ENCODE measurements at places on chromosomes 7 and 10. TPM values are rescaled to one million over a fixed set of nuclear protein-coding genes. Genes with fewer than 3 reads are reported as not detected.
A peak's percentile ranks its signal among the peaks of the same experiment; 100 is the strongest.

DNA sequence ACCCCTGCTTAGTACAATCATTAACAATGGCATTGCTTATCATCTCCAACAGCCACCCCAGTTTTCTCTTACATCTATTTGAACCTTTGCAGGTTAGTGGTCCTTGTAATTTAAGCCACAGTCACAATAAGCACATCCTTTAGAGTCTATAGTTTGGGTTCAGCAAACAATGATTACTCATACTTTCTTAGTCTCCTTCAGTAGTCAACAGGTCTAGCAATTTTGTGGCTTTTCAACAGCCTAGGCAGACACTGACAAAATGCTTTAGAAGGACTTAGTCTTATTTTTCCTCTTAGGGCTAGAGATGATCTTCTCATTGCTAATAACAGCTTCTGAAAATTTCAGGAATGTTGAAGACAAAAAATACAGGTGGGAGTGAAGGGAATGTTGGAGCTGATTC, 32.3 kb upstream of the FAM204A start:
- H3K36me3 ChIP-seq, result no peaks in the 10 kb centered on the region
- no peaks in the 10 kb centered on the region for H3K27me3 ChIP-seq
- no peak overlapping the region for H3K4me3 ChIP-seq
- DNase-seq, result no peak
- no peak overlapping the region for H3K27ac ChIP-seq

GRCh38 chr10:21369697-21370096, 155.8 kb downstream of the SKIDA1 start:
- no peak for DNase-seq
- no peaks in the 10 kb centered on the region for H3K27me3 ChIP-seq
- no peak overlapping the region for H3K4me3 ChIP-seq
- H3K27ac ChIP-seq, result no peak overlapping the region
- no peaks in the 10 kb centered on the region for H3K36me3 ChIP-seq
- no peaks in the 10 kb centered on the region for H3K4me1 ChIP-seq

GRCh38 chr7:107147464-107148393, 21.1 kb upstream of the HBP1 start:
- H3K27ac ChIP-seq, result no peak overlapping the region
- peaks cover 3% of the 10 kb centered on the region for H3K4me1 ChIP-seq
- no peaks in the 10 kb centered on the region for H3K36me3 ChIP-seq
- no peaks in the 10 kb centered on the region for H3K27me3 ChIP-seq

GRCh38 chr7:52992479-52993162, 42.8 kb upstream of the POM121L12 start:
- peak; percentile 31 for DNase-seq
- H3K4me3 ChIP-seq, result no peak overlapping the region
- no peaks in the 10 kb centered on the region for H3K27me3 ChIP-seq
- no peak overlapping the region for H3K27ac ChIP-seq
- no peaks in the 10 kb centered on the region for H3K4me1 ChIP-seq
- no peaks in the 10 kb centered on the region for H3K36me3 ChIP-seq

DNA sequence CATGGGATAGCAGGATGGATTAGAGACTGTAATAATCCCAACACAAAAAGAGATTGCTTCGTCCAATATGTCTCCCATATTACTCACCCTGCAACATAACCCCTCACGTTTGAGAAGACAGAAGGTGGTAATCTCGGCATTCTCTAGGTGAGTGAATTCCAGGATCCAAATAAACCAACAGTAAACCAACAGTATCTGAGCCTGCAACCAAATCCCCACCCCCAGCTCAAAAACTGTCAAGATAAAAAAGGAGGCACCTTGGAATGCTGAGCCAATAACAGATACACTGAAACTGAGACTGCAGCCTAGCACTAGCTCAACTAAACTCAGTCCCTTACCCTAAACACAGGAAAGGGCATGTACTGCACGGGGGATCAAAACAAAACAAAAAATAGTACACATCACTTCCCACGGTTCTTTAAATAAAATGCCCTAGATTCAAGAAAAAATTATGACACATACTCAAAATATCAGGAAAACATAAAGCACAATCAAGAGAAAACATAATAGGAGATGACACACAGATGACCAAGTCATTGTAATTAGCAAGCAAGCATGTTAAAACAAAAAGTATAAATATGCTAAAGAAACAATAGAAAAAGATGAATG, 28.0 kb downstream of the IPMK start:
- H3K4me3 ChIP-seq, result no peak overlapping the region
- H3K27ac ChIP-seq, result no peak overlapping the region
- no peaks in the 10 kb centered on the region for H3K27me3 ChIP-seq
- no peak for DNase-seq

DNA sequence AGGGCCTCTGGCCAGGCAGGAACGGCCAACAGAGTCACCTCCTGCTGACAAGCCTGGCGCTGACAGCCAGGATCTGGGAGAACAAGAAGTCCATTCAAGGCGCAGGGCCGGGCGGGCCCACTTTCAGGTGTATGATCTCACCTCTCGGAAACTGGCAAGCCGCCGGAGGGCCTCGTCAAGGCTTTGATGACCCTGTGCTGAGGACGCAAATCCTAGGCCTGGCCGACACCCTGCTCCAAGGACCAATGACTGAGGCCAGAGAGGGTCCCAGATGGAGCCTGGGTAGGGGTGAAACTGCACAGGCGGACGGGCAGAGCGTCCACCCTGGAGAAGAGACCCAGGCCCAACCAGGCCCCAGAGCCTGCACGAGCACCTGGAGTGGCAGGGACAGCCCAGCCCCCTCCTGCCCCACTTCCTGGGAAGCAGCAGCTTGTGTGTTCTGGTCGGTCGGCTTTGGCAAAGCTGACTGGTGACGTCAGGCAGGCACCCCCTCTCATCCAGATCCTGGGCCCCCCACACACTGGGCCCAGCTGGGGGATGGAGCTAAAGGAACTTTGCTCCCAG, 30.6 kb downstream of the MYL10 start:
- H3K27me3 ChIP-seq, result no peaks in the 10 kb centered on the region
- peaks cover 4% of the 10 kb centered on the region for H3K4me1 ChIP-seq
- no peak overlapping the region for H3K27ac ChIP-seq

DNA sequence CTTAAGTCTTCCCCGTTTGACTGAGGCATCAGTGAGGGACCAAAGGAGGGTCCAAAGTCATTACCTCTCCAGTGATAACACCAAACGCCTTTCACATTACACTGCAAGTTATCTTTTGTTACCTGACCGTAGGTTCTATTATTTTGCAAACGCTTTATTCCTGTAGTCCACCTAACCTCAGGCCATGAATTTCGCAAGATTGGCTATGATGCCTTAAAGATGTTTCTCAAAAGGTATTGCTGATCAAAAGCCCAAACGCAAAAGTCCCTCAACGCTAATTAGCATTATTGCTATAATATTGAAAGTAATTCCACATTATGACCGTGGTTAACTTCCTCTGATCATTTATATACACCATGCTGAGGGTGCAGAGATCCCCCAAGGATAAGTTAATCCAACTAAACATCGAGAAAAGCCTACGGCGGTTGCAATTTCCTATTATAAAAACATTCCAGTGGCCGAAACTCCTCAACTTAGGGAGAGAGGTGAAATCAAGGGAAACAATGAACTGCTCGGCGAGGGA, 649 bp downstream of the DNA2 start:
- H3K27ac ChIP-seq, result no peak overlapping the region
- H3K4me1 ChIP-seq, result peaks cover 13% of the 10 kb centered on the region
- no peak for DNase-seq
- H3K27me3 ChIP-seq, result no peaks in the 10 kb centered on the region
- peak overlapping the region; percentile 58 for H3K4me3 ChIP-seq
- H3K36me3 ChIP-seq, result no peaks in the 10 kb centered on the region

GRCh38 chr10:80458638-80459037, 4.5 kb downstream of the TSPAN14 start:
- DNase-seq, result no peak
- no peak overlapping the region for H3K4me3 ChIP-seq
- H3K27ac ChIP-seq, result peak overlapping the region; percentile 95
- peaks cover 47% of the 10 kb centered on the region for H3K4me1 ChIP-seq
- H3K36me3 ChIP-seq, result no peaks in the 10 kb centered on the region
- no peaks in the 10 kb centered on the region for H3K27me3 ChIP-seq

DNA sequence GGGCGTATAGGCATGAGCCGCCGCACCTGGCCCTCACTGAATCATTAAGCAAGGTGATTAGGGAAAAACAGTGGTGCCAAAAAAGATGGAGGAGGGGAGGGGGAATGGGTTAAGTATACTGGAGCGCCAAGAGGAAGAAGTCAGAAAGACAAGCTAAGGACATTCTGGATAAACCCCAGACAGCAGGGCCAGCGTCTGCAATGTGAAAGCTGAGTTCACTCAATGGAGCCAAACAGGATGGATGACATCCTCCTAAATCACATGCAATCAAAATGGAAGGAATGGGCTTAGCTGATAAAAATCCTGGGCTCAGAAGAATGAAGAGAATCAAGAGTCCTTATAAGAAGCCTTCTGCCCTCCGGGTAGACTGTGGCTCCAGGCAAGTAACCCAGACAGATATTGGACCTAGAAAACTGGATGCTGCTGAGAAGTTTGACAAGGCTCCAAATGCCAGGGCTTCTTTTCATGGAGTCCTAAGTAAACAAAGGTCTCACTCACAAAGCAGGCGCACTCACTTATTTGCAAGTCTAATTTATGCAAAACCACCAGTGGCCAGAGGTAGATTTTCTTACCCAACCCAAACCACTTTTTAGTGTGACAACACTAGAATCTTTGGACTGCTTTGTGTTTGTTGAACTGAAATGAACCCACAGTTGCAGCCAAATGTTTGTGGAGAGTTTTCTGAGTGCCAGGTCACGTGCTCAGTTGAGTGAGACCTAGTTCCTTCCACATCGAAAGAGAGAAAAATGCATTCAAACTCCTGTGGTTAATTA, 519.1 kb upstream of the AUTS2 start:
- H3K4me3 ChIP-seq, result no peak overlapping the region
- H3K36me3 ChIP-seq, result no peaks in the 10 kb centered on the region
- H3K27me3 ChIP-seq, result no peaks in the 10 kb centered on the region
- peaks cover 3% of the 10 kb centered on the region for H3K4me1 ChIP-seq
- no peak overlapping the region for H3K27ac ChIP-seq

DNA sequence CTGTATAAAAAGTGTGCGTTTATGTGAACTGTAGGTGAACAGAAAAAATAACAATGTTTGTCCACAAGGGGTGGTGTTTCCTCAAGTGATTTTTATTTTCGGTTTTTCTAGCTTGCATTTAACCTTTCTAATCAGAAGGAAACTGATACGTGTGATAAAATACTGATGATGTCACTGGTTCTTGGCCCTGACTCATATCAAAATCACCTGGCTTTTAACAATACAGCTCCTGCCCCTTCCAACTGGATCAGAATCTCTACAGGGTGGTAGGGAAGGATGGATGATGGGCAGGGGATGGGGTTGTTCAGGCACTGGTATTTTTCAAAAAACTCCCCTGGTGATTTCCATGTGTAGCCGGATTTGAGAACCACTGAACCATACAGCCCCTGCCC, 10.9 kb downstream of the NPFFR1 start:
- no peak overlapping the region for H3K27ac ChIP-seq
- DNase-seq, result no peak
- H3K27me3 ChIP-seq, result no peaks in the 10 kb centered on the region
- H3K4me1 ChIP-seq, result no peaks in the 10 kb centered on the region
- no peaks in the 10 kb centered on the region for H3K36me3 ChIP-seq

DNA sequence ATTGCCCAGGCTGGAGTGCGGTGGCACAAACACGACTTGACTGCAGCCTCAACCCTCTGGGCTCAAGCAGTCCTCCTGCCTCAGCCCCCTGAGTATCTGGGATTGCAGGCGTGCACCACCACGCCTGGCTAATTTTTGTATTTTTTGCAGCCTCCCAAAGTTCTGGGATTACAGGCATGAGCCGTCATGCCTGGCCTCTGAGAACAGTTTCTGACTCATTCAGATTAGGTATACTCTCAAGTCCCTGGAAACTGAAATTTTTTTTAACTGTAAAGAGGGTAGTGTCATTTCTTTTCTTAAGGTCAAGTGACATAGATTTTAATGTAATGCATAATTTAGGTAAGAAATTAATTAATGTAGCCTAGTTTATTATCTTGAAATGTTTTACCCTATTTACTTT, 104.7 kb downstream of the SEPTIN7 start:
- no peak overlapping the region for H3K4me3 ChIP-seq
- H3K27me3 ChIP-seq, result no peaks in the 10 kb centered on the region
- no peak for DNase-seq
- H3K27ac ChIP-seq, result no peak overlapping the region
- peaks cover 19% of the 10 kb centered on the region for H3K36me3 ChIP-seq

- H3K27ac ChIP-seq, result no peak overlapping the region
- no peak overlapping the region for H3K4me3 ChIP-seq
Observed at GRCh38 chr7:582931-583330, 63.3 kb upstream of the PDGFA start.

- H3K4me3 ChIP-seq, result peak overlapping the region; percentile 83
- no peaks in the 10 kb centered on the region for H3K27me3 ChIP-seq
- H3K27ac ChIP-seq, result peak overlapping the region; percentile 96
- peaks cover 38% of the 10 kb centered on the region for H3K4me1 ChIP-seq
- no peaks in the 10 kb centered on the region for H3K36me3 ChIP-seq
Observed at GRCh38 chr7:82441669-82442478, 1.7 kb downstream of the CACNA2D1 start.

- no peaks in the 10 kb centered on the region for H3K27me3 ChIP-seq
- no peak overlapping the region for H3K27ac ChIP-seq
- H3K4me1 ChIP-seq, result no peaks in the 10 kb centered on the region
- H3K36me3 ChIP-seq, result no peaks in the 10 kb centered on the region
- DNase-seq, result no peak
Observed at GRCh38 chr10:88657901-88658300, 6.3 kb upstream of the LIPF start.

Gene AKR1B15
- total RNA-seq, result 15.5 TPM

Gene LGI1
- not detected for total RNA-seq

Gene GNAT3
- not detected for total RNA-seq
